Left ventricle myocardium superior (tissue), 1 donor: ENCODE measurements at places on chromosomes 13 and 19. TPM values are rescaled to one million over a fixed set of nuclear protein-coding genes. Genes with fewer than 3 reads are reported as not detected.

DNA sequence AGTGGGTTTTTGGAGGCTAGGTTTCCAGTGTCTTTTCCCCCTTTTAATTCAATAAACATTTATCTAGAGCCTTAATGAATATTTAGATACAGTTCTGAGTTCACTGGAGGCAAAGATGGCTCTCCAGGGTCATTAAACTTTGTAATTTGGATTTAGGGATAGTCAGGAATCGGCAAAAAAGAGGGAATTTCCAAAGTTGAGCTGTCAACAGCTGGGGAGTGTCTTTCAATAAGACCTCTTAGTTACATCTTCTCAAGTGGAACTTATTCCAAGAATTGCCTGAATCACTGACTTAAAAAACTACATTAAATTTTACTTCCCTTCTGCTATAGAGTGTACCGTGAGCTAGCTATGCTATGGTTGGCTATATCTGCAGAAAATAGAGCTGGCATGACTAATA lies 2.0 kb downstream of the LRCH1 start:
- no peak for DNase-seq

DNA sequence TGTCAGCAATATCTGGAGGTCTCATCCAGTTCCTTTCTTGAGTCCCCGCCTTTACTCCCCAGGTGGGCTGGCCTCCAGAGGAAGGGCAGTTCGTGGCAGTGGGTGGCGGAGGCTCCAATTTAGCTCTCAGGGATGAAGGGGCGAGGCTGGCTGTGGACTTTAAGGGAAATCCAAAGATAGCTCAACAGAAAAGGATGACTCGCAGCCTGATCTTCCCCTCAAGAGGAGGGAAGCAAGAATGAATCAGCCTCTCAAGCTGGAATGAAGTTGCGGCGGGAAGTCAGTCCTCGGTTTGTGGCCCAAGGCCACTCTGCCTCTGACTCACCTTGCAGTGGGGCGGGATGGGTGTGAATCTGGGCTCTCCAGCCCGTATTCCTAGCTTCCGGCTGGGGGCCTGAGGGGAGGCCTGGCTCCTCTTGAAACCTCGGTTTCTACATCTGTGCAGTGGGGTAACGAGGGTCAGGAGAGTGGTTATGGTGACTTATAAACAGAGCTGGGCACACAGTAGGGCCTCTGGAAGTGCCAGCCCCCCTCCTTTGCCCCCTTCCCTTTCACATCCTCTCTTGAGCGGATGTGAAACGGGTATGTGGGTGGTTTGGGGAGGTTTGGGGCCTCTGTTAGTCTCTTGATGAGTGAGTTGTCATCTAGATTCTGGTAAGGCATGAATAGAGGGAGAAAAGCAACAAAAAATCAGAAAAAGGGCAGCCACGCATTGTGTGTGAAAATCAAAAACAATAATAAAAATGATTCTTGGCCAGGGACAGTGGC lies 10.5 kb upstream of the SMG9 start:
- peak; percentile 56 for DNase-seq

DNA sequence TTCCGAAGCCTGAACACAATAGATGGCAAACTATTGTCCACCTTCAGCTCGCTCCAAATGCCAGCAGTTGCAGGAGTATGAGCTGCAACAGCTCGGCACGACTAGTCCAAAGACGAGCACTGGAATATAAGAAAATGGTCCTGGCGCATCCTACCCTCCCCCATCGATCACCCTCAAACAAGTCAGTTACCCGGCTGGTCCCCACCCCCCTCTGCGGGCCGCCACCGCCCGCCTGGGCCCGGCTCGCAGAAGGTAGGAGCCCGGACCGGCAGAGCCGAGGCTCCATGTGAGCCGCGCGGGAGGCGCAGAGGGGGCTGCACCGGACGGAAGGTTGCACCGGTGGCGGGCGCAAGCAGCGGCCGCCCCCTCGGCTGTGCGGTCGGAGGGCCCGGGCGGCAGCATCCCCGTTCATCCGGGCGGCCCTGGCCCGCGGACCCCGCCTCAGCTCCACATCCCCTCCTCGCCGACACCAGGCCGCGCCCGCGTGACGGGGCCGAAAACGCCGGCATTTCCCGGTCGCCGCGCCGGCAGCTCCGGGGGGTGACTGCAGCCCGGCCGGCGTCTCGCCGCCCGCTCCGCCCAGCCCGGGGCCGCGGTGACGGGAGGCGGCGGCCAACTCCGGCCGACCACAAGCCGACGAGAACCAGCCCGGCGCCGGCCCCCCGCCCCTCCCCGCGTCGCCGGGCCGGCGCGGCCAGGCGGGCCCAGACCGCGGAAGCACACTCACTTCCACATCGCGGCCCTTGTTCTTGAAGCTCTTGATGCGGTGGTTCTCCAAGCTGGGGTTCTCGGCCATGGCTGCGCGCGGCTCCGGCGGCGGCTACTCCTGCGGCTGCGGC lies 552 bp downstream of the KPNA3 start:
- DNase-seq = no peak

CRTC1 gene
- 10.3 TPM for total RNA-seq

ZNF575 gene
- 1.8 TPM for total RNA-seq
